T-helper 17 cell (primary cell): ENCODE measurements at places on chromosomes 3 and 15. TPM values are rescaled to one million over a fixed set of nuclear protein-coding genes. Genes with fewer than 3 reads are reported as not detected.

Gene FAM174B
- 4.3 TPM for total RNA-seq

Gene ZNF106
- total RNA-seq: 29.7 TPM

DNA sequence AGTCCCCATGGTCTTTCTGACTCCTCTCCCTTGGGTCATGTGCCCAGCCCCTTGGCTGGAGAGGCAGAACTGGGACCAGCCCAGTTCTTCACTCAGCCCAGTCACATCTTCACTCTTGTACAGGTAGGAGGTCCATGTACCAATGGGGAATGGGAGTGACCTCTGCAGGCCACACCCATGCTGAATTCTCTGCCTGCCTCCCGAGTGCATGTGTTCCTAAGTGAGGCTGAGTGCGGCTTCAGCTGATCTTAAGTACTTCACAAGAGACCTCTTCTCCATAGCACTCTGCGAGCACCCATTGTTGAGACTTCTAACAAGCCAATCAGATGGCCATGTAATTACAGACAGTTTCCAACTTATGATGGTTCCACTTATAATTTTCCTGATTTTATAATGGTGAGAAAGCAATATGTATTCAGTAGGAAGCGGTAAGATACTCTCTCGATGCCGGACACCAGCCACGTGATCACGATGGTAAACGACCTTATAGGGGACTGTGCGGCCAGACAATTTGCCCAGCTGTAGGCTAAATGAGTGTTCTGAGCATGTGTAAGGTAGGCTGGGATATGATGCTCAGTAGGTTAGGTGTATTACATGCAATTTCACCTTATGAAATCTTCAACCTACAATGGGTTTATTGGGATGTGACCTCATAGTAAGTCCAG lies 112.1 kb downstream of the KLF13 start:
- no peaks in the 10 kb centered on the region for H3K27me3 ChIP-seq
- peak overlapping the region; percentile 99 for H3K27ac ChIP-seq
- peak overlapping the region; percentile 52 for H3K4me3 ChIP-seq
- H3K4me1 ChIP-seq: peaks cover 56% of the 10 kb centered on the region
- H3K36me3 ChIP-seq: no peaks in the 10 kb centered on the region

GRCh38 chr3:89184151-89184995 lies 77.0 kb downstream of the EPHA3 start:
- H3K27ac ChIP-seq: no peak overlapping the region
- no peaks in the 10 kb centered on the region for H3K4me1 ChIP-seq
- H3K27me3 ChIP-seq: no peaks in the 10 kb centered on the region
- H3K36me3 ChIP-seq: no peaks in the 10 kb centered on the region

DNA sequence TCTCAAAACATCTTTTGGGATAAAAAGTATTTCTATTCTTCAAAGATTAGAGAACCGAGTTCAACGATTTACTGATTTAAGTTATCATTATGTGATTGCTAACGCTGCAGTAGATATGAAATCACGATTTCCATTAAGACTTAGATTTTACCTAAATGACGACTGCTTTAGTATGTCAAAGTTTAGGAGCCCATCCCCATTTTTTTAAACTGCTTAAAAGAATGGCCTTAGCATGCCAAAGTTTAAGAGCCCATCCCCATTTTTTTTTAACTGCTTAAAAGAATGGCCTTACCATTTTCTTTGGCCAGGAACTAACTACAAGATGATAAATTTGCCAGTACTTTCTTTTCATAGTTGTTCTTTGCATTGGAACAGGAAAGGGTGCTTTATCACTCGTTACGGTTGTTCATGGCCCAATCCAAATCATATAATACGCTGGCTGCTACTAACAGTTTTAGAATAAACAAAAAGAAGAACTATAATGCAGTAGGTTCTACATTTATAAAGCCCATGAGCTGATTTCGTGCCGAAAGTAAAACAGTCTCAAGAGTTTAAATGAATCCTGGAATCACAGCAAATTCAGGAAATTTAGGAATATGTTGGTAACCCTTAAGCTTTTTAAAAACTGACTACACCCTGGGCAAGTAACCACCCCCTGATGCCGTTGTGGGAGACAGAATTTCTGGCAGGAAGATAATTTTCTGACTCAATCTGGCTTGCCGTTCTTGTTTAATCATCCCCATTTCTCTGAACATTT lies 869 bp upstream of the TSC22D2 start:
- H3K4me1 ChIP-seq: peaks cover 21% of the 10 kb centered on the region
- H3K36me3 ChIP-seq: no peaks in the 10 kb centered on the region
- DNase-seq: no peak
- peak overlapping the region; percentile 87 for H3K27ac ChIP-seq
- peak overlapping the region; percentile 97 for H3K4me3 ChIP-seq
- no peaks in the 10 kb centered on the region for H3K27me3 ChIP-seq

DNA sequence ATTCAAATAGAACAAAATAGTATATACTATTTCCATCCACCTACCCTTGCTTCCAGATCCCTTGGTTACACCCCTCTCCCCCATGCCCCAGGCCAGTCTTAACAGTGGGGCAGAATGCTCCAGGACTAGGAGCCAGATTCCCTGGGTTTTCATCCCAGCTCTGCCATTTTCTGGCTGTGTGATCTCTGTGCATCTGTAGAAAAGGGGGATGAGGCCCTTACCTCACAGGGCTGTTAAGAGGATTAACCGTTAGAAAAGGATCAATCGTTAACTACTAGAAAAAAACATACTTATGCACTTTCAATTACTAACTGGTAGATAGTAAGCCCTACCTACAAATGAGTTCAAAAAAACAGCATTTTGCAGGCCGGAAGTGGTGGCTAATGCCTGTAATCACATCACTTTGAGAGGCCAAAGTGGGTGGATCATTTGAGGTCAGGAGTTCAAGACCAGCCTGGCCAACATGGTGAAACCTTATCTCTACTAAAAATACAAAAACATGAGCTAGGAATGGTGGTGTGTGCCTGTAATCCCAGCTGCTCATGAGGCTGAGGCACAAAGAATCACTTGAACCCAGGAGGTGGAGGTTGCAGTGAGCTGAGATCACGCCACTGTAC lies 11.7 kb downstream of the EBLN2 start:
- H3K36me3 ChIP-seq: no peaks in the 10 kb centered on the region
- H3K4me1 ChIP-seq: peaks cover 17% of the 10 kb centered on the region
- H3K27ac ChIP-seq: no peak overlapping the region
- no peak overlapping the region for H3K4me3 ChIP-seq

GRCh38 chr3:81816473-81817250 lies 55.2 kb upstream of the GBE1 start:
- peaks cover 3% of the 10 kb centered on the region for H3K4me1 ChIP-seq
- H3K27me3 ChIP-seq: no peaks in the 10 kb centered on the region
- H3K4me3 ChIP-seq: no peak overlapping the region
- H3K27ac ChIP-seq: no peak overlapping the region
